Neuronal stem cell (in vitro differentiated cells): ENCODE measurements at places on chromosomes 3 and 15.

GRCh38 chr3:139201446-139202225, 142.2 kb upstream of the MRPS22 start:
- no peak for DNase-seq

GRCh38 chr3:48465531-48466378, 19.2 kb downstream of the ATRIP start:
- DNase-seq, result peak; percentile 97

DNA sequence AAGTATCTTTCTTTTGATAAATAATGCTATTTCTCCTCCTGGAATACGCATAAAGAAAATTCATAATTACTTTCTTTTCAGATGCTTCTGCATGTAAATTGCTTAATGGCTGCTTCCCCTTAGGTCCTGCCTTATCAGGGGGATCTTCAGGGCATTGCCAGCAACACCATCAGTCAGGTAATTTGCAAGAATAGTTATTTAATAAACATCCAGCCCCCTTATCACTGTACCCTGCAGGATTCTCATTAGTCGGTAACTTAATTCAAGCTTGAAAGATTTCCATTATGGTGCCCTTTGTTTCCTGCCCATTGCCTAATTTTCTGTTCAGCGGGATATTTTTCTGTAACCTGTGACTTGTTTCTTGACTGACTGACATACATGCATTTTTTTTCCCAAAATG, 414.5 kb downstream of the MFSD1 start:
- DNase-seq, result no peak

DNA sequence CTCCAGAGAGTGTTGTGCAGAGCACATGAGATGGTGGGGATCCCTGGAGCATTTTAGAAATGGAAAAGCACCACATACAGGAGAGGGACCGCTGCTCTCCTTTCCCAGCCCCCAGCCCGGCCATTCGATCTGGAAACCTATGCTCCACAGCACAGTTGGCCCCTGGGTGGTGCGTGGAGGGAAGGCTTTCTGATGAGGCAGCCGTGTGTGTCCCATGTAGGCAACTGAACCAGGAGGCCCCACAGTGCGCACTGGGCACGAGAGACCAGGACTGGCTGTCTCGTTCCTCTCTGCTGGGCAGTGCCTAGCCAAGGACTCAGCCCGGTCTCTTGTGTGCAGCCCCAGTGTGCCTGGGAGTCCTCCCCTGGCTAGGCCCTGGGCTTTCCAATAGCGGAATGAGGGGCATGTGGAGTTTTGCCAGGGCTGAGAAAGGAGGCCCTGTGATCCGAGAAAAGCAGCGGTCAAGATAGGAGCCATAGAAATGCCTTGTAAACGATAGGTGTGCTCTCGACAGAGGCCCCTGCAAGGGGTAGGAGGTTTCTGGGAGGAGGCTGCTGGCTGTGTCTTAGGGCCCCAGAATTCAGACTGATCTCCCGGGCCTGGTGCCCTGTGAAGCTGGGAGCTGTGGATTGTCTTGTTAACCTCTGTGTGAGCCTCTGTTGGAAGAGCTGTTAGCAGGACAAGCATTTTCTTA, 39.0 kb downstream of the CHDH start:
- DNase-seq, result no peak

- no peak for DNase-seq
Measured at GRCh38 chr15:46413799-46414198, 779.0 kb downstream of the SQOR start.

DNA sequence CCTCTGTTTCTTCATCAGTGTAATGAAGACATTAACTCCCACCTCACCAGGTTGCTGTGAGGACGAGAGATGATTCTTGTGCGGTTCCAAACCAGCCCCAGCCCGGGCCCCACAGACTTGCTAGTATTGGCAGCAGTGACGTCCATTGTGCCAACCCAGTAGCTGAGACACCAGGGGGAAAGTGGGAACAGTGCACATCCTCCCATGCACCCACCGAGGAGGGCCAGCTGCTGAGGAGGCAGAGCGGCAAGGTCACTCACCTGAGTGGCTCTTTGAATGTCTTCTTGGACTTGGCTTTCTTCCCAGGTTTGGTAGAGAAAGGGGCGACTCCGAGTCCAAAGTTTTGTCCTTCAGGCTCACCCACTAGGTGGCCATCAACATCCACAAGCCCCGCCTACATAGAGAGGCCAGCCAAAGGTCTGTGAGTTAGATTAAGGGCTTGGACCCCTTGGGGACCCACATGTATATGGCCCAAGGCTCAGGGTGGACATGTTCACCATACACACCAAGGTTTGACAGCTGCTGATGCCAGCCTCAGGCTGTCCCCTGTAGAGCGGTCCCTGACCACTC, 38.0 kb downstream of the KIF9 start:
- no peak for DNase-seq

- DNase-seq, result no peak
Measured at GRCh38 chr3:124131158-124131557, 139.2 kb upstream of the ROPN1 start.

DNA sequence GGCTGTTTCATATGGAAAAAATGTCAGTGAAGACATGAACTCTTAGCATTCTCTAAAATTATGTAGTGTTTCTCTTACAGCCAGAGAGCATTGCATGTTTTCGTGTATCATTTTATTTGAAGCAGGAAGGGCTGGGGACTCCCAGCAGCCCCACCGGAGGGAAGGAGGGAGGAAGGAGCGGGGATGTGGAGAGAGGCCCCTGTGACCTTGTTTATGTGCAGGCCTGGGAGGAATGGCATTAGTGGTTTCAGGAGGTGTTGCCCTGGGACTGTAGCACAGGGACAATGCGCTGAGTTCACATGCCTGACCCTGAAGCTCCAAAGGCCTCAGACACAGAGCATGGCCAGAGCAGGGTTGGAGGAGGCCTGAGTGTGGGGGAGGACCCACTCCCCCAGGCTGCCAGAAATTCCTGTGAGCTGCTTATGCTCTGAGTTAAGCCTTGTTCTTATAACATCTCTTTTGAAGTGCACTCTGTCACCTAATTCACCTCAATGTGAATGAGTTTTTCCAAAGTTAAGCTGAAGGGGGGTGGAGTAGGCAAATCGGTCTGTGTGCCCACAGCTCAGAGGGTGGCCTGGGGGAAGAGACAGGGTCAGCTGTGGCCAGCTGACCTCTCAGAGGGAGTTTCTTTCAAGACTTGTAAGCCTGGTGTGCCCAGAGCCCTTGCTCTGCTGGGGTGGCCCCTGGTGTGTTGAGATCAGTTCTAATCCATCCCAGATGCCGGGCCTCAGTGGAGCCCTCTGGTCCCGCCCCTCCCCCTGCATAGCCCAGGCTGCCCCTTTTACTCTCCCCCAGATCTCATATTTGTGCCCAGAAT, 3.9 kb upstream of the RNU6-1 start:
- DNase-seq, result peak; percentile 92

DNA sequence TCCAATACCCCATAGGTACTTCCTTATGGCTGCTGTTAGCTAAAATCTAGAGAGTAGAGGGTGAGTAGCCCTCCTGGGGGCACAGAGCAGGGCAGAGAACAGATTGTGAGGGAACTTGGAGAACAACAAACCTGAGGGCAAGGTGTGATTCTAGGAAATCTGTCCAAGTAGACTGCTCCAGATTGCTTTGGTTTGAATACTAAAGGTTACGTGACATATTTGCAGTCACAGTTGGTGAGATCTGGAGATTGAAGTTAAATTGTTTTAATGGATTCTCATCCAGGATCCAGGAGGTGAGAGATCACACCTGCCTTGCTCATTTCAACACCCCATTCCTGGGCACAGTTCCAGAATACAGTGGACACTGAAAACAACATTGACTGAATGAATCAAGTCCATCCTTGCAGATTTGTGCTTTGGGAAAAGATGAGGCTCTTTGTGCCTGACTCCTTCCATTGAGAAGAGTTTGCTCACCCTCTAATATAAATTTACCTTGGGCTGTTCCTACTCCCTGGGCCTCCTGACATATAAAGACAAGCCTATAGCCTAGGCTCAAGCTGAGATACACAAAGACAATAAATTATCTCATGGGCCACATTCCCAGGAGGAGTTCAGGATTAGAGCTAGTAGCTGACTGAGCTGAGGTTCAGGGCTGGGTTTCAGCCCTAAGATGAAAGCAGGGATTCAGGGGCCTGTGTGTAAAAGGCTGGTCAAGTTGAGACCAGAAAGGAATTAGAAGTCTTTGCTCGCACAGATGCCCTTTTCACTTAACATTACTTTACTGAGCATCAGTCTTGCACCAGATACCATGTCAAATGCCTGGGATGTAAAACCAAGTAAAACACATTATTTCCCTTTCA, 400.9 kb upstream of the MCTP2 start:
- DNase-seq, result no peak

DNA sequence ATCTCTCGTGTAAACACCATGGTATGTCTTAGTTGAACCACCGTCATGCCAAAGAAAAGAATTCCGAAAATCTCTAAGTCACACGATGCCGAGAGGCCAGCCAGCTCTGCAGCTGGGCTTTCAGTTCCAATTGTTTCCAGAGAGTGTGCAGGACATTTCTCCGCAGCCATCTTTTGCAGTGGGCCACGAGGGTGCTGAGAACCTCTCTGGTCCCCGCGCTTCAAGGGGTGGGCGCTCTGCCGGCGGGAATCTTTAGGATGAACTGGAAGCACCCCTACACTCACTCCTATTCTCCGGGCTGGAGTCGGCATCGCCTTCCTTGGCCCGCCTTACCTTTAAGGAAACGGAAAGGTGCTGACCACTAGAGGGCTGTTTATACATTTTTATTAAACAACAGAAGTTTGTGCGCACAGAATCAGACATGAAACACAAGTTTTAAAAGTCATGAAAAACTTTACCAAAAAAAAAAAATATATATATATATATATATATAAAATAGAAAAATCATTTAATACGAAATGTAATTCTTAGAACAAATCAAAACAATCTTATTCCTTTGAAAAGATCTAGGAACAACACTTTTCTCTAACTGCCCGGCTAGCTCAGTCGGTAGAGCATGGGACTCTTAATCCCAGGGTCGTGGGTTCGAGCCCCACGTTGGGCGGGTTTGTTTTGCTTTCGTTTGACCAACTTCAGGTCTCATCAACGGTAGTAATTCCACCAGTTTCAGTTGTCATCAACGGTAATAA, 12.5 kb upstream of the MORF4L1 start:
- DNase-seq, result peak; percentile 72

DNA sequence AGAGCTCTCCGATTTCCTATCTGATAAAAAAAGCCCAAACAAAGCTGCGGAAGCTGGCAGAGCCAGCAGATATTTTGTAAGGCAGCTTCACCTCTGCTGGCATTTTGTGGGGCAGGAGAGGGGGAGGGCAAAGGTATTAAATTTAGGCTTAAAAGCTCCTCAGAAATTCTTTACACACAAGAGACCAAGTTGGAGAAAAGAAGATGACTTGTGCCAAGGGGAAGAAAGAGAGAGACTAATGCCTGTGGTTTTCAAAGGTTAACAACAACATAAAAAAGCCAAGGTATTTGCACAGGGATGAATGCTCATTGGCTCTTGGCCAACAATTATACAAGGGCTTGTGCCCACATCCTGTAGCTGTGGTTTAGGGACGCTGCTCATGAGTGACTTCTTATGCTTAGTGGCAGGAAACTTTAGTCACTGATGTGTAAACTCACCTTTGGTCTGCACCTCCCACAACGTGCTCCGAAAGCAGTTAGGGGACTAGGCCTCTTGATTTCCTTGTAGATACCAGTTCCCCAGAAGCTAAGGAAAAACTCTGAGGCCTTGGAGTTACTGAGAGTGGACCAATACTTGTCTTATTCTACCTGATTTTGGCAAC, 152.9 kb downstream of the TPRG1 start:
- DNase-seq, result no peak

DNA sequence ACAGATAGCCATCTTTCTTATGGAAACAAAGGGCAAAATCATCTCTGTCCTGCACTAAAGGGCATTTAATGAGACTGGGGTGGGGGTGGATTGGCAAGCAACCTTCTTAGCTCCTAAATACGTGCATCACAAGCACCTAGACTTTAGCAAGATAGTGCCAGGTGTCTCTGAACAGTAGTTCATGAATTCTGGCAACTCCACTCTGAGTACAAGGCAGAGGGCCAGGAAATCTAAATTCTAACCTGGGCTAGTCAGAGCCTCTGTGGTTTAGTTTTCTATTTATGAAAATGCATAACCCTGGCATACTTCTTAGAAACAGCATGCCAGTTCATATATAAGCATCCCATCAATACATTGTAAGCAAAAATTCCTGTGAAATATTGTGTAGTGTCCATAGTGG, 788.5 kb downstream of the MCTP2 start:
- no peak for DNase-seq

GRCh38 chr3:147773116-147773630, 364.0 kb downstream of the ZIC1 start:
- DNase-seq, result no peak

DNA sequence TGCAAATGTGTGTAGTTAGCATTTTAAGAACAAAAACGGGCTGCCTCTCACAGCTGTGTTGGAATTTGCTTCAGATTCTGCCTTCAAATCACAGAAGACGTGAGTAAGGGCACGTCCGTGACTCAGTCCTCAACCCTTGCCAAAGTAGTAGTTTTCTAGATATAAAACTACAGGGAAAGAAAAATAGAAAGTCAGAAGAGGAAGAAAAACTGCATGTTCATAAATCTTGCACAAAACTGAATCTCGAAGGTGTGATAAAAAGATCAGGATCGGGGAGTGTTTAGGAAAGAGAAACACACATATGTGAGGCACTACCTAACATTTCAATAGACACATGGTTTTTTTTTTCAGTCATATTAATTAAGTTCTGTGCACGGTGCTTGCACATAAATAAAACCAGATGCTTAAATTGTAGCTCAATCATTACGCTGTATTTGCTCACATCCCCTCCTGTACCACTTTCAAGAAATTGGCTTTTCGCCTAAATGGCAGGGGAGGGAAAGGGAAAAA, 71.7 kb downstream of the P3H2 start:
- DNase-seq, result no peak

DNA sequence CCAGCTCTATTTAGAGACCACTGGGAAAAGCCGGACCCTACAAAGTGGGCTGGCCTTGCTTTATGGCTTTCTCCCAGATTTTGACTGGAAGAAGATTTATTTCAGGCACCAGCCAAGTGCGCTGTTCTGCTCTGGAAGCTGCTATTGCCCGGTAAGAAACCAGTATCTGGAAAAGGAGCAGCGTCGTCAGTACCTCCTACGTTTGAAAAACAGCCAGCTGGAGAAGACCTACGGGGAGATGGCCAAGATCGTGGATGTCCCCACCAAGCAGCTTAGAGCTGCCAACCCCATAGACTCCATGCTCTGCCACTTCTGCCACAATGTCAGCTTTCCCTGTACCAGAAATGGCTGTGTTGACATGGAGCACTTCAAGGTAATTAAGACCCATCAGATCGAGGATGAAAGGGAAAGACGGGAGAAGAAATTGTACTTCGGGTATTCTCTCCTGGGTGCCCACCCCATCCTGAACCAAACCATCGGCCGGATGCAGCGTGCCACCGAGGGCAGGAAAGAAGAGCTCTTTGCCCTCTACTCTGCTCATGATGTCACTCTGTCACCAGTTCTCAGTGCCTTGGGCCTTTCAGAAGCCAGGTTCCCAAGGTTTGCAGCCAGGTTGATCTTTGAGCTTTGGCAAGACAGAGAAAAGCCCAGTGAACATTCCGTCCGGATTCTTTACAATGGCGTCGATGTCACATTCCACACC, 60.9 kb downstream of the PXYLP1 start:
- no peak for DNase-seq

- no peak for DNase-seq
Measured at GRCh38 chr3:123609063-123609462, 24.2 kb upstream of the HACD2 start.
